ENCODE measurements at places on chromosomes 2 and 18.

- no peak for DNase-seq
Observed at GRCh38 chr18:55031164-55031563, 71.9 kb upstream of the CCDC68 start.

- no peak for DNase-seq
Observed at GRCh38 chr18:25534401-25534800, 182.4 kb upstream of the ZNF521 start.

DNA sequence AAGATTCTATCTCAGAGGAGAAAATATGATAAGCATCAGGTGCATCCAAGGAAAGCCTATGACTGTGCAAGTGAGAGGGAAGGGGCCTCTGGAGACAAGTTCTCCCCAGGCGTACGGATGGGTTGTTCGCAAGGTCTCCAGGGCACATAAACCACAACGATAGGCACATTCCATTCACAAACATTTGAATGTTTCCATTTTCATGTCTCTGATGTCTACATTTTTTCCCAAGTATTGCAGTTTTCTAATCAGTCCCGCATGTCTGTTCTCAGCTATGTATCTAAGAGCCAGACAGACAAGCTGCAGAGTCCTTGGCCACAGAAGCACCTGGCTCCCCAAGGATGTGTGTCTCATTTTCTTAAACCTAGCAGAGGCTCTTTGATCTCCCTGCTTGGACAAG lies 28.0 kb downstream of the OSR1 start:
- DNase-seq = no peak

- DNase-seq = no peak
Observed at GRCh38 chr18:49733896-49734585, 79.3 kb downstream of the ACAA2 start.

- no peak for DNase-seq
Observed at GRCh38 chr18:56532176-56532840, 106.1 kb downstream of the TXNL1 start.

- no peak for DNase-seq
Observed at GRCh38 chr18:5964996-5965395, 69.7 kb upstream of the TMEM200C start.

GRCh38 chr2:178844269-178844668 lies 37.0 kb upstream of the TTN start:
- DNase-seq = no peak

GRCh38 chr2:160917850-160918249 lies 242.4 kb upstream of the TANK start:
- DNase-seq = no peak

- DNase-seq = no peak
Observed at GRCh38 chr2:229269941-229270340, 1.1 kb downstream of the PID1 start.

- DNase-seq = no peak
Observed at GRCh38 chr2:113276216-113276760, 2.4 kb downstream of the PAX8 start.

- DNase-seq = no peak
Observed at GRCh38 chr2:16246911-16247310, 306.6 kb downstream of the MYCN start.

DNA sequence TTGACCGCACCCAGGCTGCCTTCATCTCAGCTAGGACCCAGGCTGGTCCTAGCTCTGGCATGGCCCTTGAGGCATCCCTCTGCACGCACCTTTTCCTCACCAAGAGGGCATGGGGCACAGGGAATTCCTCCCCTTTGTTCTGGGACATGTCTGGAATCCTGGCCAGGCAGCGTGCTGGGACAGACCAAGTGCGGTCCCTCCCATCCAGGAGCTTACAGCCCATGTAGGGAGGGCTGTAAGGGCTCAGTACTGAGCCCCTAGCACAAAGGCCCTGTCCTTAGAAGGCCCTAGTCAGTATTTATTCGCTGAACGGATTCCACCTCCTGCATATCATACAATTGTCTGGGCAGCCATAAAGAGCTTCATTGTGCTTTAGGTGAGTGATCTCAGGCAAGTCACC lies 3.0 kb downstream of the TMEM37 start:
- DNase-seq = no peak

GRCh38 chr18:321865-322467 lies 54.1 kb upstream of the THOC1 start:
- DNase-seq = no peak

GRCh38 chr2:98985905-98986666 lies 50.1 kb upstream of the CRACDL start:
- no peak for DNase-seq

GRCh38 chr18:1011349-1011748 lies 106.7 kb downstream of the ADCYAP1 start:
- DNase-seq = no peak

DNA sequence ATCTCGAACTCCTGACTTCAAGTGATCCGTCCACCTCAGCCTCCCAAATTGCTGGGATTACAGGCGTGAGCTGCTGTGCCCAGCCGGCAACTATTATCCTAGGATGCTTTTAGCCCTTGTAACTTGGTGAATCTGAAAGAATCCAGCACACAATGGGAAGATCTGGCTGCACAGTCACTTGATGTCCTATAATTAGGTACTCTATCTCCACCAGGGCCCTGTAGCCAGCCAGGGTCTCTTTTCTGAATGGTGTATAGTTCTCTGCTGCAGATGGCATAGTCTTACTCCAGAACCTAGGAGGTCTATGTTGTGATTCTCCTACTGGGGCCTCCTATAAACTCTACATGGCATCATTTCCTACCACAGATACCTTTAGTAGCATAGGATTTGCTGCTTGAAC lies 13.9 kb upstream of the MCM6 start:
- DNase-seq = no peak

DNA sequence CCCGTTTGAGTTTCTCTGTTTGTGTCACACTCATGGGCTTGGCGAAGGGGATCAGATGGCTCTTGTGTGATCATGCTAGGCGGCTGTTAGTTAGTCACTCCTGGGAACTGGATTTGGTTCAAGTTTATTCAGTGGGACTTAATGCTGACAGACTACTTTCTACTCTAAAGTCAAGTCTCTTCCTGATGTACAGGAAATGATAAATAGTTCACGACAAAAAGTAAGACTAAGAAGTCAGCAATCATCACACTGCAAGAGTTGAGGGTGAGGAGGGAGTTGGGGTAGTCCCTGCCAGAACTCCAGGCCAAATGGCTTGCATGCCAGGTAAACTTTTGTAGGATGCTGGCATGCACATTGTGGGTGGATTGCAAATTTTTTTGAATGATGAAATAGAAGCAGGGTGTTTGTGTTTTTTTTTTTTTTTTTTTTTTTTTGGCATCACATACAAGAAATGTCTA lies 25.1 kb upstream of the CCL20 start:
- no peak for DNase-seq

- no peak for DNase-seq
Observed at GRCh38 chr2:11701751-11702301, 31.8 kb upstream of the NTSR2 start.

DNA sequence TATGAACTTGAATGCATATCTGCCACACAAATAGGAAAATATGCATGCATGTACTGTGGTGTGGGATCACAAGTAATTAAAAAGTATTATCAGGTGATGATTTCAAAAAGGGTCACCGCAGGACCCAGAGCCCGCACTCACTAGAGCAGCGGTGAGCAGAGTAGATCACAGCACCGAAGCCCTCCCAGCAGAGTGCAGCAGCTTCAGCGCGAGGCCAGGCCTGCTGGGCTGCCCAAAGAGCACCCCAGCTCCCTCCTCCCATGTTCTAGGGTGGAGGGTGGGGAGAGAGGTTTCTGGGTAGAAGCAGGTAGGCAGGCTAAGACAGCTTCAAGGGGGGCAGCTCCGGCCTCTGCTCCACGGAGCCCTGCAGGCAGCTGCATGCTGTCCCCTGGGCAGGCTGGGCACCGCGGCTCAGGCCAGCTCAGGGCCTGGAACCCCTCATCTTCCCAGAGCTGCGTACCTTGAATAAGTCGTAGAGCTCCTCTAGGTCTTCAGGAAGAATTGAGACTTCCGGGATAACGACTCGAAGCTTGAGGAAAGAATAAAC lies 24.9 kb downstream of the RPL31 start:
- DNase-seq = no peak

GRCh38 chr2:233991196-233991595 lies 59.3 kb upstream of the SPP2 start:
- DNase-seq = no peak

GRCh38 chr2:197255543-197255942 lies 55.0 kb downstream of the ANKRD44 start:
- peak; percentile 60 for DNase-seq

- no peak for DNase-seq
Observed at GRCh38 chr2:142853912-142854311, 23.6 kb upstream of the KYNU start.

- DNase-seq = no peak
Observed at GRCh38 chr18:76064998-76065397, 430.0 kb downstream of the ZNF516 start.

DNA sequence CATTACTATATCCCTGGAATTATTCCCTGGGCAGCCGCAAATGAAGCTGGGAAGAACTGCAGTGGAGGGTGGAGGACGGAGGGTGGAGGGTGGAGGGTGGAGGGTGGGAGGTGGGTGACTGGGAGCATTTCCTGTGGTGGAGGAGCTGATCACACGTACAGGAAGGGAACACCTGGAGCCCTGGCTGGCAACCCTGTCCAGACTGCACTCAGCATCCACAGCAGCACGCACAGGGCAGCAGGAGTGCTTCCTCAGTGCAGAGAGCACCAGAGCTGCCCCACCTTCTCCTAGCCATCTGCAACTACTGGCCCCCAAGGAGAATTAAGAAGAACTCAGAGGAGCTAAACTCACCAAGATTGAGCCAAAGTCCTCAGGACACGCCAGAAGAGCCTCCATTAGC lies 249.9 kb downstream of the EIPR1 start:
- no peak for DNase-seq

- DNase-seq = no peak
Observed at GRCh38 chr2:185245806-185246205, 492.8 kb upstream of the FSIP2 start.

- no peak for DNase-seq
Observed at GRCh38 chr18:58828399-58829121, 36.1 kb upstream of the ZNF532 start.

GRCh38 chr2:101442042-101442666 lies 32.8 kb downstream of the RFX8 start:
- DNase-seq = no peak

- DNase-seq = no peak
Observed at GRCh38 chr2:221308507-221309066, 263.5 kb downstream of the EPHA4 start.

DNA sequence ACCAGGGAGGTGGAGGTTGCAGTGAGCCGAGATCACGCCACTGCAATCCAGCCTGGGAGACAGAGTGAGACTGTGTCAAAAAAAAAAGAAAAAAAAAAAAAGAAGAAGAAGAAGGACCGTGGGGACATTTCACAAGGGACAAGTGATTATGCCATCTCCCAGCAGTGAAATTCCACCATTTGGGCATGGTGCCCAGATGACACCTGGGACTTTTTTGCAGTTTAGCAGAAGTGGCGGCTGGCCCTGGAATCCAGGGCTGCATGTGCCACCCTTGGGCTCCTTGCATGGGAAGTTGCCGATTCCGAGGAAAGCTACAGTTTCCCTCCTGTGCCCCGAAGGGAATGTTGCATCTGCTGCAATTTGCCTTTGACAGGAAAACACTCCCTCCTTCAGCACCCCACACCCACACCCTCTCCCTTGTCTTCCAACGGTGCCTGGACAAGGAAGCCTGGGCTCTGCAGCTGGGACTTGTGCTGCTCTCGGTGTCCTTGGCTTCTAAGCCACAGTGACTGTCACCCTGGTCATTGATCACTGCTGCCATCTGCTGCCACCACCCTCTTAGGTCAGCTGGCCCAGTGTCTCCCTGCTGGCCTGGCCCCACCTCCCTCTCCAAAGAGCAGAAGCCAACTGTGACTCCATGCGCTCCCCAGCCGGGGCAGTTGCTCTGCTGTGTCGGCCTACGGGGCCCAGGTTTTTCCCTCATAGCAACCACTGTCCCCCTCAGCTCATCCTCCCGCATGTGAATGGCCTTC lies 56.4 kb upstream of the LRRC30 start:
- DNase-seq = no peak

- DNase-seq = no peak
Observed at GRCh38 chr2:65530547-65531320, 98.3 kb upstream of the SPRED2 start.

DNA sequence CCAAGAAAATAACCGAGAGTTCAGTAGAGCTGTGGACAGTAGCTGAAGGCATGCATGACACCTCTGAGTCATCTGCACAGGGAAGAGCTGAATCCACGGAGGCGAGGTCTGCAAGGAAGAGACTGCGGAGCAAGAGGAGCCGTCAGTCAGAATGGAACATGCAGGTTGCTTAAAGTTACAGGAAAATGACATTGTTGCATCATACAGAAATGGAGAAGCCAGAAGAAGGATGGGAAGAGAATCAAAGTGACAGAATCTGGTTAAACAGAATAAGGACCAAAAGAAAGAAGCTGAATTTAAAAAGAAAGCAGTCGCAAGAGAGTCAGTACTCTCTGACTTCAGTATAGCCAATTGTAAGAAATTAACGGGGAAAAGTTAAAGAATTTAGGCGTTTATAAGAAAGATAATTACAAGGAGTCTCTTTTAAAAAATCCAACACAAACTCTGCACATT lies 533.8 kb downstream of the ADCYAP1 start:
- no peak for DNase-seq

DNA sequence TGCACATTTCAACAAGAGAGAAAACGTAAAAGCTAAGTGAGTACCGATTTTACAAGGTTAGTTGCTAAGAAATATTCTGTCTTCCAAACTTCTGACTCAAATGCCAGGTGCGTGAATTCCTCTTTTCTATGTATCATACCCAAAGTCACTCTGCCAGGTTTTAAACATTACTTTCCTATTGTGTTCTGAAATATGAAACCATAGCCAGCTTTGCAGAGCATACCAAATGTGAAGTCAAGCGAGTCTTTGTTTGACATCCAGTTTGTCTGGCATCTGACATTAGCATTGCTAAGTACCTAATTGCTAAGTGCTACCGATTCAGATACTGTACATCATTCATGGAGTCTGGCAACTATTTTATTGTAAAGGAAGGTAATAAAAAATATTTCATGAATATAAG lies 321.9 kb upstream of the GALNT5 start:
- no peak for DNase-seq

- no peak for DNase-seq
Observed at GRCh38 chr2:40256649-40257048, 195.2 kb downstream of the SLC8A1 start.

GRCh38 chr2:14185906-14186305 lies 446.6 kb upstream of the LRATD1 start:
- no peak for DNase-seq

DNA sequence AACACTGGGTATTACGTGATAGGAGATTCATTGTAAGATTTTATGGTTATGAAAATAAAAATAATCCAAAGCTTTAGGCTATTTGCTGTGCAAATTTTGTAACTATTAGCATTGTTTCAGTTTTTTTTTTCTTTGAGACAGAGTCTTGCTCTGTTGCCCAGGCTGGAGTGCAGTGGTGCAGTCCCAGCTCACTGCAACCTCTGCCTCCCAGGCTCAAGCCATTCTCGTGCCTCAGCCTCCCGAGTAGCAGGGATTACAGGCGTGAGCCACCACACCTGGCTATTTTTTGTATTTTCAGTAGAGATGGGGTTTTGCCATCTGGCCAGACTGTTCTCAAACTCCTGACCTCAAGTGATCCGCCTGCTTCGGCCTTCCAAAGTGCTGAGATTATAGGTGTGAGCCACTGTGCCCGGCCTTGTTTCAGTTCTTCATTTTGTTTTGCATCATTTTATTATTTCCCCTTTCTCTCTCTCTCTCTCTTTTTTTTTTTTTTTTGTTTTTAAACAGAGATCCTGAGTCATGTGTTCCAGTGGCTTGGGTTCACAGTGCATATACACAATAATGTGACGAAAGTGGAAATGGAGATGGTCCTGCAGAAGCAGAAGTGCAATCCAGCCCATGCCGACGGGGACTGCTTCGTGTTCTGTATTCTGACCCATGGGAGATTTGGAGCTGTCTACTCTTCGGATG lies 25.8 kb downstream of the CASP10 start:
- DNase-seq = no peak

All from stimulated activated CD4-positive, alpha-beta T cell treated with anti-CD3 and anti-CD28 coated beads, Interleukin-2, amount 100 ng/mL, for 48 hours (primary cell).